Breast epithelium (tissue), 4 donors: ENCODE measurements at places on chromosomes 1 and 21.
A peak's percentile ranks its signal among the peaks of the same experiment; 100 is the strongest.

- no peaks in the 10 kb centered on the region for H3K4me1 ChIP-seq
- no peak overlapping the region for H3K27ac ChIP-seq
- no peaks in the 10 kb centered on the region for H3K36me3 ChIP-seq
- H3K4me3 ChIP-seq = no peak overlapping the region
- no peaks in the 10 kb centered on the region for H3K27me3 ChIP-seq
Measured at GRCh38 chr1:153431002-153431401, 14.7 kb downstream of the S100A7A start.

GRCh38 chr1:67750691-67751054 lies 65.7 kb downstream of the GADD45A start:
- no peak overlapping the region for H3K4me3 ChIP-seq
- H3K36me3 ChIP-seq = no peaks in the 10 kb centered on the region
- peak overlapping the region; percentile 88 for H3K27ac ChIP-seq
- peaks cover 15% of the 10 kb centered on the region for H3K4me1 ChIP-seq

- no peaks in the 10 kb centered on the region for H3K36me3 ChIP-seq
- no peak overlapping the region for H3K4me3 ChIP-seq
- no peaks in the 10 kb centered on the region for H3K27me3 ChIP-seq
- no peaks in the 10 kb centered on the region for H3K4me1 ChIP-seq
- no peak for DNase-seq
- peak overlapping the region; percentile 74 for H3K27ac ChIP-seq
Measured at GRCh38 chr1:8137481-8138244, 111.6 kb upstream of the ERRFI1 start.

- H3K27me3 ChIP-seq = no peaks in the 10 kb centered on the region
- H3K27ac ChIP-seq = no peak overlapping the region
- no peaks in the 10 kb centered on the region for H3K4me1 ChIP-seq
- no peak overlapping the region for H3K4me3 ChIP-seq
Measured at GRCh38 chr1:84750110-84750730, 60.0 kb upstream of the SSX2IP start.

DNA sequence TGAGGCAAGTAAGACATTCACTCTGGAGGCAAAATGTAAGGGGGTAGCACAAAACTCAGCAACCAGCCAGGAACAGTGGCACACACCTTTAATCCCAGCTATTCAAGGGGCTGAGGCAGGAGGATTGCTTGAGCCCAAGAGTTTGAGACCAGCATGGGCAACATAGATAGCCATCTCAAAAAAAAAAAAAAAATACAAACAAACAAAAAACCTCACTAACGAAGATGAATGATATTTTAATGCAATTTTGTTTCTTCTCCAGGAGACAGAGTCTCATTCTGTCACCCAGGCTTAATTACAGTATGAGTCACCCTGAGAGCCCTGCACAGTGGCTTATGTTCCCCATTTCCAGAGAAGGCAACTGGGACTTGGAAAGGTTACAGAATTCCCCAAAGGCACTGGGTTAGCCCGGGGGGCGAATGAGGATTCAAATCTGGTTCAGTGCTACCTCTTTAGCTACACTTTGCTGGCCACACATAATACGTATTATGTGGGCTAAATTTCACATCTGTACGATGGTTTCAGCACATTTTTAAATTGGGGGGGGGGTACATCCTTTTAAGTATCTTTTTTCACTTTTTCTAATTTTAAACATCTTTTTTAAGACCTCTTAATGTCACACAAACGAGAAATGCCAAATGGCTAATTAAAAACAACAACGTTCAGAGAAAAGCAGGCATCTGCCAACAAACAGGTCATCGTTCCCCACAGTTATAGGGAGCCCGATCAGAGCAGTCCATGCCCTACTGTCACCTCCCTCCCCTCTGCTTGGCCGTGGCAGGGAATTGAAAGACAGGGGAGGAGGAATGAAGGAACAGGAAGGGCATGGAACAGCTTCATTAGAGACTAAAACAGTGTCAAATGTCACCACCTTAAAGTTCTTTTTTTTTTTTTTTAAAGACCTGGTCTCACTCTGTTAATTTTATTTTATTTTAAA lies 3.5 kb downstream of the CELA2A start:
- no peaks in the 10 kb centered on the region for H3K4me1 ChIP-seq
- H3K27ac ChIP-seq = no peak overlapping the region
- no peaks in the 10 kb centered on the region for H3K27me3 ChIP-seq
- no peaks in the 10 kb centered on the region for H3K36me3 ChIP-seq
- H3K4me3 ChIP-seq = no peak overlapping the region
